ENCODE measurements at places on chromosomes 1 and 21.

DNA sequence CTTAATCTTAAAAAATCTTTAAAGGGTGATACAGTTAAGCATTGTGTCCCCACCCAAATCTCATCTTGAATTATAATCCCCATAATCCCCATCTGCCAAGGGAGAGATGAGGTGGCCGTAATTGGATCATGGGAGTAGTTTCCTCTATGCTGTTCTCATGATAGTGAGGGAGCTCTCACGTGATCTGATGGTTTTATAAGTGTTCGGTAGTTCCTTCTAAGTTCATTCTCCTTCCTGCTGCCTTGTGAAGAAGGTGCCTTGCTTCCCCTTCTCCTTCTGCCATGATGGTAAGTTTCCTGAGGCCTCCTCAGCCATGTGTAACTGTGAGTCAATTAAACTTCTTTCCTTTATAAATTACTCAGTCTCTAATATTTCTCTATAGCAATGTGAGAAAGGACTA lies 10.7 kb downstream of the DHRS3 start:
- DNase-seq: no peak

DNA sequence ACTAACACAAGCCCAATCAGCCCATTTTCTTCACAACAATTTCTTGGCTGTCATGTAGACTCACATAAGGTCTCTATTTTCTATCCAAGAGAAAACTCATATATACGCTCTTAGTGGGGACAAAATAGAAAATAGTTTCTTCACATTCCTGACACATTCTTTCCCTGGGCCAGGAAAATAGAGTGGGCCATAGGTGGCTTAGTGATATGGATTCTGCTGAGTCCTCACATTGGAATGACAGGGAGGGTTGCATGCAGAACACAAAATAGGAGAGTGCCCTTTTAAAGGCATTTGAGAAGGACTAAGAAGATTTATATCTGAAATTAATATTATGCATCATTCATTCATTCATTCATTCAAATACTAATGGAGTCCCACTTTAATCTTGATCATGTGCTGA lies 207.7 kb downstream of the LYPLAL1 start:
- DNase-seq: no peak

DNA sequence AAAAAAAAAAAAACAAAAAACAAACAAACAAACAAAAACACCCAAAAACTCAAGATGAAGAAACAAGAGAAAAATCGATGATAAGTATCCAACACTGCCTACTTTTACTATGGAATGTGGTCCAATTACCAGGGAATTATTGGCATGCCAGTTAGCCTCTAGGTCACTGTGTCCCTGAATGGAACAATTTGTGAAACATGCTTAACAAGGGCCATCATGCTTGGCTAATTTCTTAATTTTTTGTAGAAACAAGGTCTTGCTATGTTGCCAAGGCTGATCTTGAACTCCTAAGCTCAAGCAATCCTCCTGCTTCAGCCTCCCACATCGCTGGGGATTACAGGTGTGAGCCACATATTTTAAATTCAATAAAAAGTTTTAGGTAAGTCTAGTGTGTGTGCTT lies 23.9 kb downstream of the PLPP3 start:
- no peak for DNase-seq

- no peak for DNase-seq
Observed at GRCh38 chr1:115475252-115475651, 137.2 kb upstream of the NGF start.

DNA sequence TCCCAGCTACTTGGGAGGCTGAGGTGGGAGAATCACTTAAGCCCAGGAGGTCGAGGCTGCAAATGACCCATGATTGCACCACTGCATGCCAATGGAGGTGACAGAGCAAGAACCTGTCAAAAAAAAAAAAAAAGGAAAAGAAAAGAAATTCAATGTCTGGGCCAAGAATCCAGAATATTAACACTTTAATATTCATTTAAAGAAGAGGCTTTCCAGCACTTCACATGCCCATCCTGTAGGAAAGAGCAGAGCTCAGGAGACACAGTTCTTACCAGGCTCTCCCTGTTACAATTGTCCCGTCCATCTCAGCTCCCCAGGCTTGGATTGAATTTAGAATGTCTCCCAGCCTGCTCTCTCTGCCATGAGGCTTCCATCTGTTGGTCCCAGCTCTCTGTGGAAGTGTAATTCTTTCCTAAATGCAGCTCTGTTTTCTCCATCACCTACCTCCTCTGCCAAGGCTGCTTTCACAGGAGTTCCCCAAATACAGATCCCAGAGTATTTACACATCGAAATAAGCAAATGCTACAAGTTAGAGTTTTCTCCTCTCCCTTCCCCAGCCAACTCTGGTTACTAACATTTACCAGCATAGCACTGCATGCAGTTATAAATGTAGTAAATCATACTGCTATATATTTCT lies 116.6 kb upstream of the CDC42BPA start:
- DNase-seq: no peak

DNA sequence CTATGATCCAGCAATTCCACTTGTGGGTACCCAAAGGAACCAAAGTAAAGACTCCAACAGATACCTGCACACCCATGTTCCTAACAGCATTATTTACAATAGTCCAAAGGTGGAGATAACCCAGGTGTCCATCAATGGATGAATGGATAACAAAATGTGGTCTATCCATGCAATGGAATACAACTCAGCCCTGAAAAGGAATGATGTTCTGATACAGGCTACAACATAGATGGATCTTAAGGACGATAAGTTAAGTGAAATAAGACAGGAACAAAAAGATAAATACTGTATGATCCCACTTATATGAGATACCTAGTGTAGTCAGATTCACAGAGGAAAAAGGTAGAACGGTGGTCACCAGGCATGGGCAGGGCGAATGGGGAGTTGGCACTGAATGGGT lies 69.7 kb downstream of the GNG4 start:
- no peak for DNase-seq

DNA sequence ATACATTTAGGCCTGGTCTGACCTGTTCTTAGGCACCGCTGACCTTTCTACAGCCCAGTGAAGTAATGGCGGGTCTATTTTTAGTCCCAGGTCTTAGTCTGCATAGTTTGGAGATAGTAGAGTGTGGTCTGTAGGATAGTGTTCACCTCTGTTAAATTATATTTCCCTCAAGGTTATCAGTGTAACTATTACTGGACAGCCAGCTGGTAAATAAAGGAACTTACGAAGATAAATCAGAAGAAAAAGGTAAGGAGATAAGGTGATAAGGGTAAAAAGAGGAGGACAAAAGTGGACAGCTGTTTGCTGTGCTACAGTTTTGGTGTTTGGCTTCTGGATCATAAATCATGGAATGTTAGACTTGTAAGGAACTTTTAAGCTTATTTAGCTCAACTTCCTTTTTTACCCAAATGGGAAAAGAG lies 8.7 kb downstream of the XPR1 start:
- no peak for DNase-seq

GRCh38 chr1:187848321-187848720 lies 1019.6 kb downstream of the PLA2G4A start:
- DNase-seq: no peak

GRCh38 chr1:5936126-5936525 lies 56.1 kb downstream of the NPHP4 start:
- DNase-seq: no peak

GRCh38 chr21:32359719-32360260 lies 33.0 kb downstream of the URB1 start:
- no peak for DNase-seq

- DNase-seq: no peak
Observed at GRCh38 chr1:997993-998744, 1.7 kb downstream of the HES4 start.

DNA sequence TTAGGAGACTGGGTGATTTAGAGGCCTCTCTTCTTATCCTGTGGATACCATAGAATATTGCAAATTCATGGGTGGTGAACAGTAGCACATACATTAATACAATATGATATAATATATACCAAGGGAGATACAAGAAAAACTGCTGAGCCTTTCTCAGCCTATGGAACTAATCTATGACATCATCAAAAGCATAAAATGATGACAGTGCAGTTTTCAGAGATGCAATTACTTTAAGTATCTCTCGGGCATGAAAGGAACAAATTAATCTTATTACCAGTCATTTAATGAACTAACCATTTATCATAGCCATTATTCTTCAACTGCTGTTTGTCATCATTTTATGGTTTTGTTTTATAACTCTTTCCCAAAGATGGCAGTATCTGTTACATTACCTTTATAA lies 3.5 kb downstream of the CHODL start:
- DNase-seq: no peak

GRCh38 chr1:109535971-109536491 lies 3.6 kb upstream of the GPR61 start:
- DNase-seq: no peak

GRCh38 chr1:221594576-221594975 lies 147.3 kb downstream of the DUSP10 start:
- DNase-seq: no peak

DNA sequence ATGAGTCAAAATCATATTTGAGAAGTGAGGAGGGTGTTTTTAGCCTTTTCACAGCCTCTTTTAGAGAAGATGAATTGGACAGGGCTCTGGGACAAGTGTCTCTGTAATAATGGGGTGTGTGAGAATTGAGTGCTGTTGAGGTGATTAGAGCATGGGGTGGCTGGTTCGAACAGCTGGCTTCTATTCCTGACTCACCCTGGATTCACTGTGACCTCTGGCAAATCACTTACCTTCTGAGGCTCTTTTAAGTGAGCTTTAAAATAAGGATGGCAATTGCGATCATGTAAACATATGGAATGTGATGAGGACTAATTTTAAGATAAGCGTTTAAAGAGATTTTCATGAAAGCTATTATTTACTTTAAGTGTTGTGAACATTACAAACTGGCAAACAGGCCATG lies 243.4 kb downstream of the ADGRL2 start:
- no peak for DNase-seq

- DNase-seq: no peak
Observed at GRCh38 chr1:242788771-242789170, 264.3 kb upstream of the PLD5 start.

GRCh38 chr1:41631971-41632370 lies 147.5 kb upstream of the EDN2 start:
- DNase-seq: no peak

GRCh38 chr1:239174880-239175279 lies 211.5 kb upstream of the CHRM3 start:
- no peak for DNase-seq

DNA sequence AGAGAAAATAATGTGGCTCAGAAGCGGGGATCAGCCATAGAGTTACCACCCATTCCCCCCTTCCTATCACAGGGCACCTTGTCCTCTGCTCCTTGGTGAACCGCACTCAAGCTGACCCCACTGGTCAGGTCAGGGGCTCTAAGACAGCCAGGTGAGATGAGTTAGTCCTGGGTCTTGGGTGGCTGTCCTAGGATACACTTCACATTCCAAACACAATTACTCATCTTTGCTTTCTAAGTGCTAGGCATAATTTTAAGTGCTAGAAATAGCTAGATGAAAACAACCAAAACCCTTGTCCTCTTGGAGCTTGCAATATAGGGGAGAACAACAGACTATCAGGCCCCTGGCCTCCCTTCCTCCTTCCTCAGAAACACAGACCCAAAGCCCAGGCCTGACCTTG lies 7.8 kb upstream of the MUTYH start:
- DNase-seq: no peak

GRCh38 chr1:212650228-212650627 lies 41.7 kb downstream of the ATF3 start:
- no peak for DNase-seq

- no peak for DNase-seq
Observed at GRCh38 chr1:243363832-243364231, 108.0 kb downstream of the SDCCAG8 start.

GRCh38 chr1:93816970-93817678 lies 61.9 kb downstream of the DNTTIP2 start:
- DNase-seq: no peak

DNA sequence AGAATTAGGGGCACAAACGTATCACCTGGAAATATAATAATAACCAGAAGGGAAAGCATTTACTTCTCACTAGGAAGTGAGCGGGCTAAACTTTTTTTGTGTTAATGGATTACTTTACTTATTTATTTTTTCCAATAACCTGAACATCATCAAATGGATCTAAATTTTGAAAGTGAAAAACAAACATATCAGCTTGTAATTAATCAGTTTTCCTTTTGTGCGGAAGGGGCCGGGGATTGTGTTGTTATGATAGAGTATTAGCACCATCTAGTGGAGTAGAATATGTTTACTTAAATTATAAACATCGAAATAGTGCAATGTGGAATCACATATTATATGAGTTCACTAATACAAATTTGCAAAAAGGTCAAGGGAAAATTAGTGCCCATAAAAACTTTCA lies 9.0 kb downstream of the CFH start:
- peak; percentile 15 for DNase-seq

DNA sequence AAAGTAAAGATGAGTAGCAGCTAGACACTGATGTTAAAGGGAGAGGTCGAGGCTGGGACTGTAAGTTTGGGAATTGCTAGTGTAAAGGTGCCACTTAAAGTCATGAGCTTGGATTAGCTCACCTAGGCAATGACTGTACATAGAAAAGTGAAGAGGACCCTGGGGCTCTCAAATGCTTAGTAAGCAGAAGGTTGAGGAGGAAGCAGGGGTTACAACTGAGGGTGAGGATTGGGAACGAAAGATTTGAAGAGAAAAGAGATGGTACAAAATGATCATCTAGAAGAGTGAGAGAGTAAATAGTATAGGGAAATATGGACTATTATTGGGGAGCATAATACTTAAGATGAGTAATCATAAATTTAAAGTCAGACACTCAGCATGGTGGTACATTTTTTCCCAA lies 63.1 kb upstream of the TNFSF4 start:
- no peak for DNase-seq

- DNase-seq: no peak
Observed at GRCh38 chr1:228851618-228852017, 116.3 kb downstream of the RHOU start.

- no peak for DNase-seq
Observed at GRCh38 chr1:230237009-230237370, 170.0 kb downstream of the GALNT2 start.

GRCh38 chr1:67652800-67653199 lies 32.2 kb upstream of the GADD45A start:
- DNase-seq: no peak

- no peak for DNase-seq
Observed at GRCh38 chr1:235834620-235835019, 32.1 kb downstream of the LYST start.

GRCh38 chr1:235917267-235917811 lies 50.6 kb upstream of the LYST start:
- peak; percentile 92 for DNase-seq
